ACHN (cell line): ENCODE measurements at places on chromosomes 5 and 9.

GRCh38 chr5:166341740-166342337 lies 1949.6 kb upstream of the WWC1 start:
- DNase-seq, result peak; percentile 7

DNA sequence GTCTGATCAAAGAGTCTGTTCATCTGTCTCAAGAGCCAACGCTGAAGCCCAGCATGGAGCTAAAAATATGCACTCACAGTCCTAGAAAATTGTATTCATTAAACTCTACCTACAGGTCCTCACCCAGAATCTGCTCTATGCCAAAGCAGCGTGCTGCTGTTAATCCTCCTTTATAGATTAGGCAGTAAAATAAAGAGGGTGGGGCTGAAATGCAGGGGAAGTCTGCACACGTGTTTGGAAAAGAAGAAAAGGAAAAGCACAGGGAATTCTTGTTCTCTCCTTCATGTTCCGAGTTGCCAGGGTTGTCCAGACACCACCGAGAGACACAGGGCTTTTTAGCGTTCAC lies 121.4 kb upstream of the TMEM161B start:
- DNase-seq, result no peak

DNA sequence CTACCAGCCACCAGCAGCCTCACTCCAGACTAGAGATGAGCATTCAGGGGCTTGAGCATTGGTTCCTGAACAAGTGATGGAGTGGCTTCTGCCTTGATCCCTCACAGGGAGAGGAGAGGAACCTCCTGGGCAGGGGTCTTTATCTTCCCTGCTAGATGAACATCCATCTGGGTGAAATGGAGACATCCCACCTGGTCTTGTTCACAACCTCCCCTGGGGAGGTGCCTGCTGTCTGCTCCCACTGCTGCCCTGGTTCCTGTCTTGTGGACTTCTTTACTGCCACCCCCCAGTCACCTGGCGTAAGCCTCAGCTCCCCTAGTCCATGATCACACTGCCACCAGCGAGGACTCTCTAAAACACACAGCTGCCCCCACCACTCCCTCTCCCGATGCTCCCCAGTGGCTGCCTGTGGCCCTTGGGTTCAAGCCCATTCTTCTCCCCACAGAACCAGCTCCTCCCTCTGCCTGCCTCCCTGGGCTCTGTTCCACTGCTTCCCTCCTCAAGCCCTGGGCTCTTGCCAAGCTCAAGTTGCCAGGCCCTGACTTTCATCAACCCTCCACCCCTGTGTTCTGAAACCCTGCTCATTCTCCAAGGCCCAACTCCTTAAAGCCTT lies 51.5 kb downstream of the COL15A1 start:
- DNase-seq, result no peak

- no peak for DNase-seq
Measured at GRCh38 chr5:71587766-71588532, 809 bp downstream of the MCCC2 start.

DNA sequence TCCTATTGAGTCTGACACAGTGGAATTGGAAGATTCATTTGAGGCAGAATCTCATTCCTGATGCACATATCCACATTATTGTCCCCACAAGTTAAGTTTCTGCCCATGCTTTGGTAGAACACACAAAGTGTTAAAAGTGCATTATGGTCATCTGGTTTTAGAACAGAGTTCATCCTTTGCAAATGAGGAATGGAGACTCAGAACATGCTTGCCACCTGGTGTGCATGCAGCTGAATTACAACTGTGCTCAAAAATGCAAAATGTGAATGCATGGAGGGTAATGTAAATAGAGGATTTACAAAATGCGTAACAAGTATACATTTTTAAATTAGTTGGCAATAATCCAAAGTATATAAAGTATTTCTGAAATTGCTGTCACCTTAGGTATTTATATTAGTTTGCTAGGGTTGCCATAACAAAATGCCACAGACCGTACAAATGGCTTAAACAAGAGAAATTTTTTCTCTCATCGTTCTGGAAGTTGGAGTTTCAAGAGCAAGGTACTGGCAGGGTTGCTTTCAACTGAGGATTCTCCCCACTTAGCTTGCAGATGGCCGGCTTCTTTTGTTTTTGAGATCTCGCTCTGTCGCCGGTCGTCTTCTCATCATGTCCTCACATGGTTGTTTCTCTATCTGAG lies 671.1 kb downstream of the TAF11L14 start:
- DNase-seq, result peak; percentile 22
